Astrocyte of the hippocampus (primary cell): ENCODE measurements at places on chromosomes 2 and 18.
A peak's percentile ranks its signal among the peaks of the same experiment; 100 is the strongest.

DNA sequence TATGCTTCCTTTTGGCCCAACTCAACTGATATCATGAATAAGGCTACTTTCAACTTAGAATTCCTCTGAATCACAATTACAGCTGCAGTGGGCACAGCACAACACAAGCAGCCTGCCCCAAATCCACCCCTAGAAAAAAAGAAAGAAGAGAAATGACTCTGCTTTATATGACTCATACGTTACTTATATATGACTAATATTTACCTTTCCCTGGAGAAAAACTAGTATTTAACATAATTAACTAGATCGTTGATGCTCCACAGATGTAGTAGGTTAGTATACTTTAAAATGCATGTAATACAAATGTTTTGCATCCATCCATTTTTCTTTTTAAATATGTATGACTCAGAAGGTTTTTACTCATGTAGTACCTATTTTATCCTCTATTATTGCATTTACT is 133.3 kb upstream of the UNC80 start:
- peak; percentile 34 for DNase-seq

DNA sequence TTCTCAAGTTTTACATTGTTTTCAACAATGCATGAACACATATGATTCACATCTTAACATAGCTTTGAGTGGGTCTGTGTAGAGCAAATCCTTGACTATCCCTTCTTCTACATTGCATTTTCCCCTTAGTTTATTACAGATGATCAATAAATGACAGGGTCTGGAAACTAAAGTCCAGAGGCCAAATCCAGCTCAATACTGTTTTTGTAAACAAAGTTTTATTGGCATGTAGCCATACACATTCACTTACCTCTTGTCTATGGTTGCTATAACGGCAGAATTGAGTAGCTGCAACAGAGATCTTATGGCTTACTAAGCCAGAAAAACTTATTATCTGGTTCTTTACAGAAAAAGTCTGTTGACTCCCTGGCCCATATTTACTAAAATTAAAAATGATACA is 12.8 kb downstream of the FANCL start:
- no peak for DNase-seq

GRCh38 chr2:218876562-218877219 is 4.0 kb upstream of the WNT10A start:
- peak; percentile 80 for DNase-seq

GRCh38 chr2:158486150-158486969 is 29.6 kb downstream of the PKP4 start:
- DNase-seq = no peak

DNA sequence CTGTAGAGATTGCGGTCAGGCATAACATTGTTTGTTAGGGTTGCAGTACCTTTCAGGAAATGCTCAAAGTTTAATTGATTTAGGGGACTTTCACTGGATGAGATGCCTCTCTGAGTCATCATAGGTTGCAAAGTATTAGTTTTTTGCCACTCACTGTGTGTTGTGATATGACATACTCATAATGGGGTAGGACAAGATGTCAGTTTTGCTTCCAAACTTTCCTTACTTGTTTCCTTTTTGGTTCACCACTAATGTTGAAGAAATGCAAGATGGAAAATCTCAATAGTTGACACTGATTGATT is 35.0 kb upstream of the PTH2R start:
- no peak for DNase-seq

- peak; percentile 4 for DNase-seq
Measured at GRCh38 chr18:70074116-70074515, 126.4 kb upstream of the CD226 start.

DNA sequence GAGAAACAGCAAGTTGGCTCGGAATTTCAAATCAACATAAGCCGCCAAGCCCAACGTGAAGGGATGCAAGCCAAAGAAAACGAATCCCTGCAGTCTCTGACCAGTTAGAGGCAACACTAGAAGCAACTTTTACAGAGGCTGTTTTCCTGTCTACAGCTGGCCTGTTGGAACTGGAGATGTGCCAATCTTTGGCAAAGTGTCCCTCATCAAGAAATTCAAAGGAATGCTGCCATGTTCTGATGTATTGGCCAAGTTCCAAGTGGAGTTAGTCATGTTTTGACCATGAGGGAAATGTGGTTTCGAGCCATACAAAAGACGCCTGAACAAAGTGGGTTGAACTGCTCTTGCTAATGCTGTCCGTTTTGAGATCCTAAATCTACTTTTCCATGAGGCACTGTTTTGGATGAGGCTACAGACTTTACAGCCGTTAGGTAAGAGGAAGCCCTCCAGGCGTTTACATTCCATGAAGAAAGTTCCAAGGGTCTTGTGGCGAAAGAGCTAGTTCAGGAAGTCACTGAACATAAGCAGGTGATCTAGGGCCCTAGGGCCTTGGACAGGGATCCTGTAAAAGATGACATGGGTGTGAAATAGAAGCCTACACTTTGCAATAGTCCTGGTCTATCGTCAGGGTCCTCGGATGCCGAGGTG is 140.7 kb upstream of the PXDN start:
- DNase-seq = peak; percentile 98

DNA sequence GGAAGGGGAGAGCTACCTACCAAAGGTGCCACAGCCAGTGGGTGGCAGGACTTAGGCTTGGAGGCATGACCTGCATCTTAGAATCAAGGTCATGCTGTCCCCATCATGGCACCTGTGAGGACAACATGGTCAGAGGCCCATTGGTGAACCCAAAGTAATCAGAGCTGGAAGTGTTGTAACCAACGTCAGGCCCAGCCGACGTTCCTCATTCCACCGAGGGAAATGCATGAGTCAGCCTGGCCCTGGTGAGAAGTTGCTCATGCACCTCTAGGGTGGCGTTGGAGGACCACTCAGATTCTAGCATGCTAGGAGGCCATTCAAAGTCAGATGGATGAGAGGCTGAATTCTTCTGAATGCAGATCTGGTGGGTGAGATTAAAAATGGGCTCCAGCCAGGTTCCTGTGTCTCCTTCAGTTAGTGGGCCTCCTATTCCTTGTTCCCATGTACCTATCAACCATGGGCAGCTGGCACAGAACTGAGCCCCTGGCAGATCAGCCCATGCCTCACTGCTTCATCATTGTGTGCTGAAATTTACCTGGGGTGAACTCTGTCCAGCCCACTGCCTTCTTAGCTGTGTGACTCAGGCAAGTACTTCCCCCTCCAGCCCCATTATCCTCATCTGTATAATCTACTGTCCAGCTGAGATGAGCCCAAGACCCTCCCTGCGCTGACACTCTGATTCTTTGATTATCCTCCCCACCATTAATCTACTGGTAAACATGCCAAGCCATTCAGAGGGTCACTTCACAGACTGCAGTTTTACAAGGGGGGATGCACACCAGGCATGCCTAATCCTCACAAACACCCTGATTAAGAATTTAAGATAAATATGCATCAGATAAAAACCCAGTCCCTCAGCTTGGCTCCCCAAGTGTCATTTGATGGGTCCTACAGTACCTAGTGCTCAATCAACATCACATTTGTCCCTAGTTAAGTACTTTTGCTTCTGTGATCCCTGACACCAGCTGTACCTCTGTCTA is 14.0 kb downstream of the SLC14A2 start:
- DNase-seq = peak; percentile 51

DNA sequence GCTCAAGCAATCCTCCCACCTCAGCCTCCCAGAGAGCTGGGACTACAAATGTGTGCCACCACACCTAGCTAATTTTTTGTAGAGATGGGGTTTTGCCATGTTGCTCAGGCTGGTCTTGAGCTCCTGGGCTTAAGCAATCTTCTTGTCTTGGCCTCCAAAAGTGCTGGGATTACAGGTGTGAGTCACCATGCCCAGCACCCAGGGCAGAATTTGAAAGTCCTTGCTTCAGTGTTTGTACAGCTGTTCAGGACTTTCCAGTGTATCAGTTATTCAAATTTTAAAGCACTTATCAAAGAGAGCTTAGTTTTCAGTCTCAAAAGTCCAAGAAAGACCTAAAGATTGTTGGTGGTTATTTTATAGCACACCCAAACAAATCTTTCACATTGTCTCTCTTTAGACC is 43.6 kb upstream of the VPS54 start:
- DNase-seq = peak; percentile 46

DNA sequence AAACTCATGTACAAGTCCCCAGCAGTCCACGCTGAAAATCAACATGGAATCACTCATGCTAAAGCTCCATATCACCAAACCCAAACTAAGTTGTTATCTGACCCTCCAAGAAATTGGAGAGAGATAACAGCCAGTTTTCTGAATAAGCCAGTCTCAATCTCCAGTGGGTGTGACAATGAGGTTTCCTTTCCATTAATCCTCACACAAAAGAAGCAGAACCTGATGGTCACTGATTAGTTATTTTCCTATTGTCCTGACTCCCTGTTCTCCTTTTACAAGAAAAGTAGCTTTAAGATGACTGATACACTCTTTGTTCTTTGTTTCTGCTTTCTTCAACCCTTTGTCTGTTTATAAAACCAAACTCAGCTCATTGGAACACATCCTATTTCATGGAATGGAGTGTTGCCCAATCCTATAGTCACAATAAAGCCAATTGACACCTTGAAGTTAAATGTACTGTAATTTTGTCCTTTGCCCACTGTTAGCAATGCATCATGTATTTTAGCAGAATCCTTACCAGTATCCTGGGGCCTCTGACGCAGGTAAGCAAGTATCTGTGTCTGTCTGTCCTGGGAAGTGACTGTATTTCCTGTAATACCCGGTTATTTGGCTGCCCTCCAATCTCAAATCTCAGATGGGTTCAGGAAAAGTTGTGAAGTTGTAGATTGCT is 30.6 kb upstream of the SH3RF3 start:
- DNase-seq = no peak

GRCh38 chr2:159938395-159938794 is 124.0 kb downstream of the PLA2R1 start:
- DNase-seq = no peak

DNA sequence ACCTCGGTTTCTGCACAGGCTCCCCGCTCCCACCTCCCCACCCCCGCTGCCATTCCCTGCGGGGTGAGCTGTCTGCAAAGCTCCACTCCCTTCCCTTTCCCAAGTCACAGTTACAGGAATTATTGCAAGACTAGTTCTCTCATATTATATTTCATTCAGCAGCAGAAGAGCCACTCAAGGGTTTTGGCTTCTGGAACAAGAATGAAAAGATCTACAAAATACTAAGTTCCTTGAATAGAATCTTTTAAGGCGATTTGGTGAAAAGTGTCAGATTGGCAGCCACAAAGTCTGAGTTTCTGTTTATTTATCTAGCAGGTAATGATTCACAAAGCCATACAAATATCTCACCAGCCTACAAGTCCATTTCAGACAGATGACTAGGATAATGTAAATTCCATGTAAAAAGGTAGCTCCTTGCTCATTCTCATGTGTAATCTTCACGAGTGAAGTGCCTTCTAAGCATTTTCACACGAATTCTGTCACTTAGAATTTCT is 221.9 kb upstream of the RBBP8 start:
- DNase-seq = peak; percentile 71

DNA sequence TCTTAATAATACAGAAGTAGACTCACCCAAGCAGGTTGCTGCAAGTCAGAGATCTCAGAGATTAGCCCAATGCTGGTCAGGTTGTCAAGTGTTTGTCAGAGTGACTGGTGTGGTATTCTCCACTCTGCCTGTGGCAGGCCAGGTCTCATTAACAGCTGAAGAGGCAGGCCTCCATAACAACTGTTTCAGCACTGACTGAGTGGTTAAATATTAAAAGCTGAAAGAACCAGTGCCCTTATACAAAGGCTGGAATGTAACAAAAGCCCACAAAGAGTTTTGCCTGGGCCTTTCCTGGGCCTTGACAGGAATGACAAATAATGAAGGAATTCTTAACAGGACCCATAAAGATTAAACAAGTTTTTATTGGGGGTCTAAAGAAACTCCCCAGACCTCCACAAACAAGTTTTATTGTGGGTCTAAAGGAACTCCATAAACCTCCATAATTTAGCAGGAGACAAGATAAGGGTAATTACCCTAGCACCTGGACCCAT is 26.8 kb downstream of the SULT1C2 start:
- DNase-seq = peak; percentile 83

- DNase-seq = peak; percentile 88
Measured at GRCh38 chr2:220104871-220105351, 477.5 kb downstream of the SLC4A3 start.

GRCh38 chr2:174334781-174335251 is at the start of gene SP9:
TSS of gene SP9 (plus strand) at chr2:174334954. CDS start at chr2:174335093, 139 bp downstream.
- DNase-seq = peak; percentile 75

- peak; percentile 88 for DNase-seq
Measured at GRCh38 chr2:43737097-43737854, 36.6 kb upstream of the DYNC2LI1 start.

- DNase-seq = peak; percentile 78
Measured at GRCh38 chr2:85133751-85134254, 611 bp downstream of the TCF7L1 start.

DNA sequence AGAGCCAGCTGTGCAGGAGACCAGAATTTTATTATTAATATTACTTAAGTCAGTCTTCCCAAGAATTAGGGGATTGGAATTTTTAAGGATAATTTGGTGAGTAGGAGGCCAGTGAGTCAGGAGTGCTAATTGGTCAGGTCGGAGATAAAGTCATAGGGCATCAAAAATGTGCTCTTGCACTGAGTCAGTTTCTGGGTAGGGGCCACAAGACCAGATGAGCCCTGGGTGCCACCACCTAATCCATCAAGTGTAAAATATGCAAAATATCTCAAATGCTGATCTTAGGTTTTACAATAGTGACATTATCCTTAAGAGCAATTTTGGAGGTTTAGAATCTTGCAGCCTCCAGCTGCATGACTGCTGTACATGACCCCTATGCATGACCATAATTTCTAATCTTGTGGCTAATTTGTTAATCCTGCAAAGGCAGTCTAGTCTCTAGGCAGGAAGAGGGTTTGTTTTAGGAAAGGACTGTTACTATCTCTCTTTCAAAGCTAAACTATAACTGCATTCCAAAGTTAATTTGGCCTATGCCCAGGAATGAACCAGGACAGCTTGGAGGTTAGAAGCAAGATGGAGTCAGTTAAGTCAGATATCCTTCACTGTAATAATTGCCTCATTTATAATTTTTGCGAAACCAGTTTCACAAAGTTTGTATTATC is 215.9 kb downstream of the RNF152 start:
- no peak for DNase-seq

DNA sequence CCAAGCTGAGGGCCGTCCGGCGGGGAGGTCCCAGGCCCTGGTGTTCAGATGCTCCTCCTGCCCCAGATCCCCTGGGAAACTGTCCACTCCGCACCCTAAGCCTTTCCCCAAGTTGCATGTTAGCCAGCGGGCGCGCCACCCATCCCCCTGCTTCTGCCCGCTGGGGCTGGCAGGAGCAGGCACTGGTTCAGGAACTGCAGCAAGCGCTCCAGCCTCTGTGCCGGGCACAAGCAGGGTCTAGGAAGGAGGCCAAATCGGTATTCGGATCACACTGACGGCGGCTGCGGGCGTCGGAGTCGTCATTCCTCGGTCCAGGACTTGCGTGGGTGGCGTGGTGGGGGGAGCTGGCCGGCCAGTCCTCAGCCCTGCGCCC is 53.7 kb downstream of the FAM168B start:
- DNase-seq = no peak

DNA sequence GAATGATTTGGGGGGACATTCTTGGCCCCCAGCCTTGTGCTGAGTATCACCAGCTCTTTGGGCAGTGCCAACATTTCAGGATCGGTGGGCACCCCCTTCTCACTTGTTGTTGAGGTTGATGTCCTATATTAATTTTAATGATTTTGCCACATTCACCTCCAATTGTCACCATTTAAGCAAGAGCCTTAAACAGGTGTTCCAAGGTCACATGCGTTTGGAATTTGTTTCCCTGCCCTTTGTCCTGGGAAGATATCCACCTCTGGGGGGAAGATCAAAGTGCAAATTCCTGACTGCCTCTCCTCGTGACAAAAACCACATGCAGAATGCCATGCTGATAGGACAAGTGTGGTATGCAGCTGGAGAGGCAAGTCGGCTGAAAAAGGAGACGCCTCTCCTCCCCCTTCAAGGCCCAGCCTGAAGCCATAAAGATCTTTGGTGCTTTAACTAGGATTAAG is 72.5 kb upstream of the ID2 start:
- DNase-seq = peak; percentile 46

GRCh38 chr2:171146633-171147032 is 14.1 kb downstream of the TLK1 start:
- DNase-seq = no peak
